ENCODE measurements at places on chromosomes 12 and 14. TPM values are rescaled to one million over a fixed set of nuclear protein-coding genes. Genes with fewer than 3 reads are reported as not detected.

GRCh38 chr14:30193845-30194501 lies 266.3 kb upstream of the PRKD1 start:
- DNase-seq = no peak

DNA sequence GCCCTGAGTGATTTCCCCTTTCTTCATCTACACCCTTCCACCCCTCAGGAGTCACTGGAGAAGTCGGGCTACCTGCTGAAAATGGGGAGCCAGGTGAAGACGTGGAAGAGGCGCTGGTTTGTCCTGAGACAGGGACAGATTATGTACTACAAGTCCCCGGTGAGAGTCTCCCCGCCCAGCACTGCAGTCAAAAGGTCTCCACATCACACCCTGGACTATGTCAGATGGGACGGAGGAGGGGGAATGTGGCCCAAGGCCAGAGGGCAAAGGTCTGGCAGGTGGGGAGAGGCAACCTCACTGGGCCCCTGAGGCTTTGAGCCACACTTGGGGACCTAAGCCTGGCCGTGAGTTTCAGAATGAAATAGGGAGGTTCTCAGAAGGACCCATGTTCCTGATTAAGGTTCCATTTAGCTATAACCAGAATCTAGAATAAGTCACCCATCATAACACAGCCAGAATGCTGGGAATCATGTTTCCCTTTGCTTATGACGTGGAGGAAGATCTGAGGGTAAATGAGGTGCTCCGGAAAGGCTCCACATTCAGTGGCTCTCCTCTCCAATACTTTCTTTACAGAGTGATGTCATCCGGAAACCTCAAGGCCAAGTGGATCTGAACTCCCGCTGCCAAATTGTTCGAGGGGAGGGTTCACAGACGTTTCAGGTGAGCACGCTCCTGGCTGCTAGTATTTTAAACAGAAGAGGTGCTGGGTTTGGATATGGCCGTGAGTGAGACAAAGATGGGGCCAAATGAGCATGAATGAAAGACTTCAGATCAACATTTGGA lies 26.6 kb downstream of the PIGH start:
- no peak for DNase-seq

DNA sequence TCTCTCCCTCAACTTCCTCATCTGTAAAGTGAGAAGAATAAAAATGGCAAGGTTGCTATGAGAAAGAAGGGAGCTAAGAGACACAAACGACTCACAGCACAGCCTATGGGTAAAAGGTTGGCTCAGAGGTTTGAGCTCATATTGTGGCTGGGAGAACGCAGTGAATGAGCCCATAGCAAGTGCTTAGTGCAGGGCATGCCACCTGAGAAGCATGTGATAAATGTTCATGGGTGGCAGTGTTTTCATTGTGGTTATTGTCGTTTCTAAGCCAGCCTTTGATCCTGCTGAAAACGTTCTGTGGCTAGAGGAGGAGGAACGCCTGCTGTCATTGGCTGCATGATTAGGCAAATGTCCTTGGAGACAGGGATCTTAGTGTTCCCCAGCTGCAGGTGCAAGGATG lies 150.4 kb downstream of the KSR2 start:
- no peak for DNase-seq

DNA sequence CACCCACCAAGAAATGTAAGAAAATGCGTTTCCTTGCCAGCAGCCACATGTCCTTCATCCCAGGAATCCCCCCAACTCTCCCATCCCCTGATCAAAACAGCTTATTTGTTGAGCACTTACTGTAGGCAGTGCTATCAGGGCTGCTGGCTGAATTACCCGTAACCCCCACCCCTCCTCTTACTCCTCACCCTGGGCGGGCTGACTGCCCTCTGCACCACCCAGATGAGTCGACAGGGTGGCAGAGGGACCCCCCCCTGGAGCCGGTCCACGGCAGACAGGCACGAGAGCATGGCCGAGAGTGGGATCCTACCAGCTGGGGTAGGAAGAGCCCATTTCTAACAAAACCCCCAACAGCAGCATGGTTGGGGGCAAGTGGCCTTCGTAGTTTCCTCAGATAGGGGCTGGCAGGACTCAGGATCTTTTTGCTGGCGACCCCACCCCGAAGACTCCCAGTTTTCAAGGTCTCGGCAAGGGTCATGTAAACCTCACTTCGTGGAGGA lies 1.1 kb upstream of the RHOF start:
- DNase-seq = no peak

STYK1 gene
- not detected for total RNA-seq

DNA sequence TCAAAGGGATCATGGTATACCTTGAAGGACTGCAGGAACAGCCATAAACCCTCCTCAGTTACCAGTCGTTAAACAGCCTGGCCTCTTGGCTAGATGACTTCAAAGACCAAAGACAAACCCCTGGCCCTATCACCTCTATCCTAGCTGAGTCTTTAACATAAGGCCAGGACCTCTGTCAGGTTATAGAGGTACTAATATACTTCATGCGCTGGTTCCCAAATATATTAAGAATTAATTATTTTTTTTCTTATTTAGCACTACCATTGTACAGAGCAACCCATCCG lies 459.8 kb downstream of the RAD51B start:
- no peak for DNase-seq

Measured in activated T-helper 2 cell treated with anti-CD3 and anti-CD28 coated beads, Interferon-gamma antibody, Interleukin-2, Interleukin-4, amounts not matched to agents 10 μg/mL and 5 μg/mL and 100 μg/mL, durations not matched to agents 14 hours and 24 hours and 36 hours (primary cell).